ENCODE measurements at places on chromosomes 3 and 15.
A peak's percentile ranks its signal among the peaks of the same experiment; 100 is the strongest.

DNA sequence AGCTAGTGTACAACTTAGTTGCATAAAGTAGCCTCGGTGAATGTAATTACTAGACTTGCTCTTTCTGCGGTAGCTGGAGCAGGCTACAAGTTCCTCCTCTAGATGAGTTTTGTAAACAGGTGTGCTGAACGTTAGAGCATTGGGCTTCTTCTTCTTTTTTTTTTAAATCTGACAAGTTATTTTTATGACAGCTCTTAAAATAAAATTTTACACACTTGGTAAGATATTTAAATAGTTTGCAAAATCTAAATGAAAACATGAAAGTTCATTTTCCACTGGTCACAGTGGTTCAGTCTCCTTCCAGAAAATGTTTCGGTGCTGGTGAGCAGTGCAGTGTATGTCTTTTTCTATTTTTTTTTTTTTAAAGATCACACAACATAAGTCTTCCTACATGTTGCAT is 3.0 kb downstream of the CCR9 start:
- DNase-seq = no peak

DNA sequence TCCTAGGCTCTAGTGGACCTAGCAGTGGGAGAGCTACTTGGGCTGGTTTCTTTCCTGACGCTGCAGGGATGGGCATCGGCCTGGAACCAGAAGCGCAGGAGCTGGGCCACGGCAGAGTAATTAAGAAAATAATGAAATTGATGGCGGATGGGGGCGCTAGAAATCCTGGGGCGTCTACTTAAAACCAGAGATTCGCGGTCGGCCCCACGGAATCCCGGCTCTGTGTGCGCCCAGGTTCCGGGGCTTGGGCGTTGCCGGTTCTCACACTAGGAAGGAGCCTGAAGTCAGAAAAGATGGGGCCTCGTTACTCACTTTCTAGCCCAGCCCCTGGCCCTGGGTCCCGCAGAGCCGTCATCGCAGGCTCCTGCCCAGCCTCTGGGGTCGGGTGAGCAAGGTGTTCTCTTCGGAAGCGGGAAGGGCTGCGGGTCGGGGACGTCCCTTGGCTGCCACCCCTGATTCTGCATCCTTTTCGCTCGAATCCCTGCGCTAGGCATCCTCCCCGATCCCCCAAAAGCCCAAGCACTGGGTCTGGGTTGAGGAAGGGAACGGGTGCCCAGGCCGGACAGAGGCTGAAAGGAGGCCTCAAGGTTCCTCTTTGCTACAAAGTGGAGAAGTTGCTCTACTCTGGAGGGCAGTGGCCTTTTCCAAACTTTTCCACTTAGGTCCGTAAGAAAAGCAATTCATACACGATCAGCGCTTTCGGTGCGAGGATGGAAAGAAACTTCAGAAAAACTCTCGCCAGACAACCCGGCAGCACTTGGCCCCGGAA is 6.1 kb downstream of the SOX14 start:
- DNase-seq = no peak

GRCh38 chr3:195188426-195188927 is 82.5 kb downstream of the XXYLT1 start:
- no peak for DNase-seq

GRCh38 chr3:45711931-45712330 is 22.7 kb downstream of the SACM1L start:
- DNase-seq = peak; percentile 4

DNA sequence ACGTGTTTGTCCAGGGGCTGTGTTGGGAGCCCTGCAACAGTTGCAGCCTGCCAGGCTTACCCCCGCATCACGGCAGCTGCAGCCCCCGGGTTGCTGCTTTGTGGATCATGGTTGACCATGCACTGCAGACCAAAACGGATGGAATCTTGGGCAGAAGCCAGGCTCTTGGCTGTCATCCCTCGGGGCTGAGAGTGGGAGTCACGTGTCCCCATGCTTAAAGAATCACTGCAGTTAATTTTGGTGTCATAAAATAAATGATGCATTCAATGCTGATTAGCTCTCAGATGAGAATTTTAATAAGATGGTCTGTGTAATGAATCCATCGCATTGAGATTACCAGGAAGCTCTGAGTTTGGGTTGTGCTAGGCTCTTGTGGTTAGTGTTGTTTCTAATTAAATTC is 115.6 kb downstream of the CHDH start:
- peak; percentile 12 for DNase-seq

DNA sequence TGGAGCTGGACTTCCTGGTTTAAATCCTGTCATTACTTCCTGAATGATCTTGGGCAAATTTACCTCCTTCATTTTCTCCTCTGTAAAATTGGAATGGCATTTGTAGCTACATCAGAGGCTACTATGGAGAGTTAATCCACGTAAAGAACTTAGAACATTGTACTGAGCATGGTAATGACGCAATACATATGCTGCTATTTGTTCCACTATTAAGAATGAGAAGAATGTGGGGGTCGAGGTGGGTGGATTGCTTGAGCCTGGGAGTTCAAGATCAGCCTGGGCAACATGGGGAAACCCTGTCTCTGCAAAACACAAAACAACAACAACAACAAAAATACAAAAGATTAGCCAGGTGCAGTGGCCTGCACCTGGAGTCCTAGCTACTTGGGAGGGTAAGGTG is 250.6 kb downstream of the RYR3 start:
- DNase-seq = no peak

DNA sequence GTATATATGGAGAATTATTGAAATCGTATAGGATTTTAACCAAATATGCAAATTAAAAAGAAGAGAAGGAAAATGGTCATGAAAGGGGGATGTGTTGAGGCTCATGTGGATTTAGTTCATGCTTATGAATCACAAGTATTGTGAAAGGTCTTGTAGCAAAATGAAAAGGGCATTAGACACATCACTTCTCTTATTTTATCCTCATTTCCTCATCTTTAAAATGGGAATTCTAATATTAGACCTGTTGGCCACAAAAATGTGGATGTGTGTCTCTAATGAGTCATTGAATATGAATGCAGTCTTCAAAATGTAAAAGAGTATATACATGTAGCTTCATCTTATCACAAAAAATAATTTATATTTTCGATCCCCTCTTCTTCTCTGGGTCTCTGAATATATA is 14.9 kb upstream of the ALCAM start:
- DNase-seq = peak; percentile 62

All from M059J (cell line).